ENCODE measurements at places on chromosomes 1 and 21.

GRCh38 chr1:100360790-100361510 lies 8.6 kb downstream of the CDC14A start:
- no peak for DNase-seq

- peak; percentile 28 for DNase-seq
These were observed 29.5 kb downstream of the SYT2 start for GRCh38 chr1:202680586-202681352.

- DNase-seq = no peak
These were observed 19.7 kb upstream of the DYNLT5 start for GRCh38 chr1:66732407-66733166.

DNA sequence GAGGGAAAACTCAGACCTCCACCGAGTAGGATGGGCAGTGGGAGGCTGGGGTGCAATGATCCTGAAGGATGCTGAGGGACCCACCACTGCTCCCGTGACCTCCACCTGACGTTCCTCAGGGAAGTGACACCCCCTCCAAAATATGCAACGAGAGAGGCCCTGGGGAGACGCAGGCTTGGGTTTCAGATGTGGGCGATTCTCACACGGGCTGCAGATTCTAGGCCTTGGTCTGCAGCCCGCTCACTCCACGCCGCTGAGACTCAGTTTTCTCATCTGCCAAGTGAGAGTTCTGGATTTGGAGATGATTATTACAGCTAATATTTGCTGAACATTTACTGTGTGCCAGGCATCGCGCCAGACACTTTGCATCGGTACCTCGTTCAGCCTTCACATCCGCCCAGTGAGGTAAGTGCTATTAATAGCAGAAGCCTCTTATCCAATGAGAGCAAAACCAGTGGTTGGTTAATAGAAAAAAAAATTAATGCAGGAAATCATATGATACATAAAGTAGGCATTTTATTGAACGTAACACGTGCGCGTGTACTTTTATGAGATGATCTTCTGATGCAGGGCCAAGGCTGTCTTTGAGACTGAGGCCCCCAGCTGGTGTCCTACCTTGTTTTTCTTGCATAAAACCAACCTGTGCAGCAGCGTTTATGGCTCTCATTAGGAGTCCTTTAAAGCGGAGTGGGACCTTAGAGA lies 102.0 kb upstream of the RUNX3 start:
- DNase-seq = no peak

DNA sequence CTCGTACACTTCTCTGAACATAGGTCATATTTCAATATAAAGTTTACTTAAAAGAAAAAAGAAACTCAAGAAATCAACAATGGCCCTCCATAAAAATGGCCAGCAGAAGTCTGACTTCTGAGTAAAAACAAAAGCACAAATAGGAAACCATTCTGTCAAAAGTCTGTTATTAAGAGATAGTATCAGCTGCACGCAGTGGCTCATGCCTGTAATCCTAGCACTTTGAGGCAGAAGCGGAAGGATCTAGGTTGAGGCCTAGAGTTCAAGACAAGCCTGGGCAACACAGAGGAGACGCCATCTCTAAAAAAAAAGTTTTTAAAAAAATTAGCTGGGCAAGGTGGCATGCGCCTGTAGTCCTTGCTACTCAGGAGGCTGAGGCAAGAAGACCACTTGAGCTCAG lies 67.3 kb downstream of the PUM1 start:
- no peak for DNase-seq

GRCh38 chr1:206512851-206513180 lies 5.5 kb downstream of the RASSF5 start:
- no peak for DNase-seq

DNA sequence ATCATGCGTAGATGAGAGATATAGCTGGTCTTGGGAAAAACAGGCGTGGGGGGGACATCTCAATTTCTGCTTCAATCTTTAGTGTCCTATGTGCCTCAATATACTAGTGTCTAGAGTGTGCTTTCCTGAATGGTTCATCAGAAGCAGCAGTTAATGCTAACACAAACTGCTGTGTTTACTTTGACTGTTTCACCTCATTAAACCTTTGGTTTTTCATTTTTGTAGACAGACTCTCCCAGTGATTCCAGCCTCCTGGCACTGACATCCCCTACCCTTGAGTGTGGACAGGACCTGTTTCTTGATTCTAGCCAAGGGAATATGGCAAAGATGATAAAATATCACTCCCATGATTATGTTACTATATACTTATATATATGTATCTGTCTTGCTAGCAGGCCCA lies 37.6 kb downstream of the ZYG11A start:
- DNase-seq = no peak

- DNase-seq = peak; percentile 94
These were observed 26.9 kb upstream of the LRRC3 start for GRCh38 chr21:44428281-44428960.

GRCh38 chr1:199054694-199055093 lies 415.9 kb downstream of the PTPRC start:
- DNase-seq = no peak

DNA sequence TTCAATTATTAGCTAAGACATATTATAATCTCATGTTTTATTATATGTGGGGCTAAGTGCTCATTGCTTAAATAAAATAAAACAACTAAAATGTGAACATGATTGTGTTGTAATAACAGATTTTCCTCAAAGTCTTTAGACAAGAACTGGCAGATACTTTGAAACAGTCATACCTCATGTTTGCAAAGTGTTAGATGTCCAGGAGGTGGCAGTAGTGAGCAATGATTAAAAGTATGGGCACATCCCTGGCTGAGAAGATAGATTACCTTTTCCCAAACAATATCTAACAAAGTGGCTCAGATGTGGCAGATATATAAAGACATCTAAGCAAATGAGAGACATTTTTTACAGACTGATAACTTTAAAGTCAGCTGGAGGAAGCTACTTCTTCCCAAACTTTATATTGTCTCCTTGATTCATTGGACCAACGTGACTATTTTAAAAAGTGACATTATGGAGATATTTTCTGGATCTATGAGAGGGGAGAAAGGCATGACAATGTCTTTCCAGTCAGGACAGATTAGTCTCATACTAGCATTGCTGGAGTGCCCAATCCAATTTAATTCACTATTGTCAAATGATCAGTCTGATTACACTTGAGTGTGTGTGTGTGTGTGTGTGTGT lies 269.8 kb downstream of the S1PR1 start:
- no peak for DNase-seq

- peak; percentile 66 for DNase-seq
These were observed 127.0 kb upstream of the TIAM1 start for GRCh38 chr21:31470896-31471694.

GRCh38 chr1:243658594-243659105 lies 191.4 kb downstream of the AKT3 start:
- no peak for DNase-seq

- DNase-seq = no peak
These were observed 160.9 kb downstream of the HLX start for GRCh38 chr1:221040101-221040500.

- DNase-seq = no peak
These were observed 440.4 kb upstream of the ADAMTS5 start for GRCh38 chr21:27407271-27407670.

DNA sequence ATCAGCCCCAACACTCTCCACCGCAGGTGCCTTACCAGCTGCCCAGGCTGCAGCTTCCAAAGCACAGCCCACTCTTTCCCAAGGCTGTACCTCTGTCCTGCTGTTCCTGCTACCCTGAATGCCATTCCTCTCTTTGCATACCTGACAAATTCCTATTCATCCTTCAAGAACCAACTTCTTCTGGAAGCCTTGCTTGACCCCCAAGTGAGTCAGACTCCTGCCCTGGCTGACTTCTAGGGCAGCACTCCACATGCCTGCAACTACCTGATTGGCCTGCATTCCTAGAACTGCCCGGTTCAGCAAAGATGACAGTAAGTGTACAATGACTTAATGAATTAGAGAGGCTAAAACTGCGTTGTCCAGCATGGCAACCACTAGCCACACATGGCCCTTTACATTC lies 20.8 kb upstream of the PDZK1IP1 start:
- DNase-seq = no peak

- DNase-seq = no peak
These were observed 116.5 kb downstream of the PTPRU start for GRCh38 chr1:29352719-29353420.

- no peak for DNase-seq
These were observed 6.7 kb downstream of the C1orf115 start for GRCh38 chr1:220696863-220697231.

- DNase-seq = no peak
These were observed 40.5 kb downstream of the FAAP20 start for GRCh38 chr1:2154022-2154421.

GRCh38 chr1:225974454-225974853 lies 24.7 kb downstream of the SDE2 start:
- DNase-seq = no peak

DNA sequence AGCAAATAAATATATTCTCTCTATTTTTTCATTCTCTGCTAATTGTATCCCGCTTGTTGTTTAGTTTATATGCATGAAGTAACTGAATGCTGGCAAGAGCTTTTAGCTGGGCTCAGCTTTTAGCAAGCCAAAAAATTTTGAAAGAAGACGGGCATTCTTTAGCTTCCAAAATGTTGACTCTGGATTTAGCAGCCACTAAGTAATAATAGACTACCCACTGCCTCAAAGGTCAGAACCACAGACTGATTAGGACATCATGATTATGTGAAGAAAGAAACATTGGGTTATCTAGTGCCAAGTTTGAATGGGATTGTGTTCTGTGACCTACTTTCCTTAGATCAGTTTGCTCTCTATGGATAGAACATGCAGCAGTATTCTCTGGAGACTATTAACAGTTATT lies 80.3 kb upstream of the DPH5 start:
- DNase-seq = no peak

- DNase-seq = no peak
These were observed 509.4 kb downstream of the MATN1 start for GRCh38 chr1:30213936-30214335.

GRCh38 chr1:1137256-1138045 lies 21.6 kb upstream of the C1orf159 start:
- DNase-seq = no peak

DNA sequence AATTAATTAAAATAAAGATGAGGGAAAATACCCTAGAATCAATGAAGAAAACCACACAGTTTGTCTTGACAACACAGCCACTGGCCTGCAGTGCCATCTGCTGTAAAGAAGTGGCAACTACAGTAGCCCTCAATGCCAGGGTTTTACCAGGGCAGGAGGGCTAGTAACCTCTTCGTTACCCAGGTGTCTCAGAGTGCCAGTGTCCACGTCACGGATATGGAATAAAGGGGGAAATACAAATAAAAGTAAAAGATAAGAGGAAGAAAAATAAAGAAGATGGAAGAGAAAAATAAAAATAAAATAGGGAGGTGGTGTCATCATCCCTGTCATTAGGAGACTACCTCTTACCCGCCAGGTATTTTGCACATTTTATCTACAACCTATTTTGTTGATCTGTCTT lies 14.2 kb upstream of the SLC44A3 start:
- peak; percentile 56 for DNase-seq

DNA sequence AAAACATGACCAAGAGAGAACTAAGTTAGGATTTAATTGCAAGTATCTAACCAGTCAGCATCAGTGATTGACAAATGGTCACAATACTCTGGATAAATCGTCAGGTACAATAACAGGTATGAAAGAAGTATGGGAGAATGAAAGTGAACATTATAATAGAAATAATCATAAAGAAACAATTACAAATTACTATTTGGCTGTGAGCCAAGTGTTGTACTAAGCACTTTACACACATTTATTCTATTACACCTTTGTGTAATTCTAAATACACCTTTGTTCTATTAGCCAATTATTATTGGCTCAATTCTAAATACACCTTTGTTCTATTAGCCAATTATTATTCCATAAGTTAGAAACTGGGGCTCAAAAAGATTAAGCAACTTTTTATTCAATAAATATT lies 114.7 kb downstream of the KCNH1 start:
- no peak for DNase-seq

DNA sequence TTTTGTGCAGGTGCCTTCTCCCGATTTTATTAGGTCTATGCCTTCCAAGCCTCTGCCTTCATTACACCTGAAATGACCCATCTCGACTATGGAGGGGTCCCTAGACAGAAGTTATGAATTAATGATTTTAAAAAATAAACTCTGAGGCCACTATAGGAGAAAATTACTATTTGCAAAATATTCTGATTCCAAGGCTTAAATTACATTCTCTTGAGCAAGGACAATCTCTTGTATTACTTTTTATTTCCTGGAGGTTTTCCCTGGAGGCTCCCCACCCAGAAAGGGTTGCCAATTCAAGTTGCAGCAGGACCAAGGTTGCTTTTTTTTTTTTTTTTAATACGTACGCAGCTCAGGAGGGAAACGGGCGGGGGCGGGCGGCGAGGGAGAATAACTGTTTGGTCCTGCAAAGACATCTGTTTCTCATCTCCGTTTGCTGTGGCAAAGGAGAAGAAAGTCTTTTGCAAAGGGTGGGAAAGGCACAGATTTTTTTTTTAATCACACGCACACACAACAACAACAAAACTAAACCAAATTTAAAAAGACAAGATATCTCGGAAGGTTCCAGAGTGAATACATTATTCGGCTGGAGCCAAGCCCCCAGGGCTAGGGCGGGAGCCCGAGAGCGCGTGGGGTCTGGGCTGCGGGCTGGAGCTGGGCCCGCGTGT lies 618 bp upstream of the SERTAD4 start:
- no peak for DNase-seq

- DNase-seq = no peak
These were observed 98.9 kb downstream of the KAZN start for GRCh38 chr1:14697353-14697752.

- DNase-seq = peak; percentile 91
These were observed 3.3 kb upstream of the SLC45A1 start for GRCh38 chr1:8314346-8315280.

DNA sequence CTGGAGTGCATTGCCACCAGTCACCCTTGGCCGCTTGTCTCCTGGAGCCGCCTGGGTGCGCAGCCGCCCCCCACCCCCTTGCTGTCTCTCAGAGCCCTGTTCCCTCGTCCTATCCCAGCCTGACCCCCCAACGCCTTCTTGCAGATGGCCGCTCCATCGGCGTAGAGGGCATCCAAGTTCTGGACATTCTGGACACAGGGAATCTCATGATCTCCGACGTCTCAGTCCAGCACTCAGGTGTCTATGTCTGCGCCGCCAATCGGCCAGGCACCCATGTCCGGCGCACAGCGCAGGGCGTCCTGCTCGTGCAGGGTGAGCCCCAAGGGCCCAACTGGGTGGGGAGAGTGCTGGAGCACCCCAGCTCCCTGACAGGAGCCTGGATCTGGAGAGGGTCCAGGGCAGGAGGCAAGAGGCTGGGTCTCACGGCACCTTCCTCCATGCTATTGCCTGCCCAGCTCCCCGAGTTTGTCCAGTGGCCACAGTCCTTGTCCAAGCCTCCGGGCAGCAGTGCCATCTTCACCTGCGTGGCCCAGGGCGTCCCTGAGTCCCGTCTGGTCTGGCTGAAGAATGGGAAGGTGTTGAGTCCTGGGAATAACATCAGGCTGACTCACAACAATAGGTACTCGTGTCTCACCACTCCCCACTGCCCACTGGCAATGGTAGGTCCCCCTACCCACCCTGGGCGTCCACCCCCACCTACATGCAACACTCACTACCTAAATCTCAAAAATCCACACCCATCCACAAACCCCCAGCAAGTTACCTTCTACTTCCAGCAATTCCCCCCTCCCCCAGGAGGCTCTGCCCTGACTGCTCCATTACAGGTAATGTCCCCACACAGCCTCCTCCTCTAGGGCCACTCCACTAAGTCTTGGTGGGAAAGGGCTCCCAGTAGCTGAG lies 24.6 kb downstream of the SLC27A3 start:
- no peak for DNase-seq

All from ELF-1 (cell line).